Stomach (tissue), 19 donors: ENCODE measurements at places on chromosomes 4 and X. TPM values are rescaled to one million over a fixed set of nuclear protein-coding genes. Genes with fewer than 3 reads are reported as not detected.

The FBXL5 gene
- total RNA-seq, result 78.2 TPM

The MAGEB17 gene
- not detected for total RNA-seq

The SULT1E1 gene
- 3.5 TPM for total RNA-seq

The RLIM gene
- total RNA-seq, result 21.0 TPM

The BGN gene
- total RNA-seq, result 21.9 TPM

The NWD2 gene
- not detected for total RNA-seq

The PTPN13 gene
- total RNA-seq, result 12.9 TPM

The TAF1 gene
- total RNA-seq, result 62.9 TPM

The MAEA gene
- total RNA-seq, result 77.7 TPM

GRCh38 chrX:130975947-130976346, 72.9 kb upstream of the ENOX2 start:
- no peaks in the 10 kb centered on the region for H3K4me1 ChIP-seq
- H3K36me3 ChIP-seq, result no peaks in the 10 kb centered on the region

GRCh38 chr4:88827442-88827841, 129.8 kb upstream of the NAP1L5 start:
- H3K4me3 ChIP-seq, result no peak overlapping the region
- no peaks in the 10 kb centered on the region for H3K36me3 ChIP-seq
- no peak for DNase-seq
- no peaks in the 10 kb centered on the region for H3K27me3 ChIP-seq
- no peak overlapping the region for H3K27ac ChIP-seq

- DNase-seq, result no peak
- no peak overlapping the region for H3K27ac ChIP-seq
- no peaks in the 10 kb centered on the region for H3K4me1 ChIP-seq
These were observed 188.4 kb downstream of the PALLD start for GRCh38 chr4:168685136-168685809.

GRCh38 chrX:114635986-114636385, 52.1 kb downstream of the HTR2C start:
- no peak overlapping the region for H3K4me3 ChIP-seq
- peak; percentile 34 for DNase-seq
- H3K27me3 ChIP-seq, result no peaks in the 10 kb centered on the region
- no peak overlapping the region for H3K27ac ChIP-seq

GRCh38 chrX:39564751-39565150, 533.0 kb downstream of the BCOR start:
- H3K36me3 ChIP-seq, result no peaks in the 10 kb centered on the region
- DNase-seq, result no peak
- no peak overlapping the region for H3K27ac ChIP-seq

DNA sequence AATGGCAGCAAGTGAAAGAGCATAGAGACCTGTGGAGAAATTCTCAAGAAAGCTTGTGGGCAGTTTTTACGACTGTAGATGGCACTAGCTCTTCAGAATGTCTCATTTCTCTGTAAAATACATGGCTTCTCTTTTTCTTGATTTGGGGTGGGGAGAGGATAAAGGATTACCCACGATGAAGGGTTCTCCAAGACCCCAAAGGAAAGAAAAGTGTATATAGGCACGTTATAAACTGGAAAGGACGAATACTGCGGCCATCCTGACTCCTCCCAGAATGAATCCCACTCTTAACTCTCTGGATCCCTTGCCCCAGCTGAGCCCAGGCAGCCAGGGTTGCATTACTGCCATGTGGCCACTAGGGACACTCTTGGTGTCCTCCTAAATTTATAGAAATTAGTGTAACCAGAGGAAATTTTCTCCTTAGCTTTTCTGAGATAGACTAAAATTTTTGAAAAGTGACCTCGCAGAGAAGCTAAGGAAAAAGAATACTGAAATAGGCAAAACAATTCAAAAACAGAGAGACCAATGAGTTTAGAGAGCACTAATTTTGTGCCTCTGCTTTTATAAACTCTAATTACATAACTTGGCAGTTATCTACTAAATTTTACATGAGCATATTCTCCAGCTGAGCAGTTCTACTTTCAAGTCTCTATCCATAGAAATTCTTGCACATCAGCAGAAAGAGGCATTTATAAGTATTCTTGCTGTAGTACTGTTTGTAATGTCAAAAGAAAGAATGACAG, 37.8 kb upstream of the PCDH19 start:
- no peaks in the 10 kb centered on the region for H3K27me3 ChIP-seq
- H3K4me1 ChIP-seq, result no peaks in the 10 kb centered on the region
- no peak overlapping the region for H3K4me3 ChIP-seq

DNA sequence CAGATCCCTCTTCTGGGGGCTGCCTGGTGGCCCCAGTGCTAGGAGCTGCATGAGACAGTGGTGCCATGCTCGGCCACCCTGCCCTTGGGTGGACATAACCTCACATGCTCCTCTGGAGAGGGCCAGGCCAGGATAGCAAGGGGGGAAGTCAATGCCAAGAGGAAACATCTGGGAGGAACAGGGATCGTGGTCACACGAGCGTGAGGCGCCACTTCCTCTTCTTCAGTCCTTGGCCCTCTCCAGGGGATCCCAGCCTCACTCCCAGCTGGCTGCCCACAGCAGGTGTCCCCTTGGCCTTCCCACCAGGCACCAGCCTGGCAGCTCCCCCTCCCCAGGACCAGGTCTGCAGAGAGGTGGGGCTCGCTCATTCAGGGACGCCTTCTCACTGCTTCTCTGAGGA, 28.6 kb downstream of the TBC1D14 start:
- no peaks in the 10 kb centered on the region for H3K27me3 ChIP-seq
- H3K4me3 ChIP-seq, result no peak overlapping the region
- peaks cover 30% of the 10 kb centered on the region for H3K4me1 ChIP-seq
- H3K36me3 ChIP-seq, result peaks cover 25% of the 10 kb centered on the region
- DNase-seq, result no peak

DNA sequence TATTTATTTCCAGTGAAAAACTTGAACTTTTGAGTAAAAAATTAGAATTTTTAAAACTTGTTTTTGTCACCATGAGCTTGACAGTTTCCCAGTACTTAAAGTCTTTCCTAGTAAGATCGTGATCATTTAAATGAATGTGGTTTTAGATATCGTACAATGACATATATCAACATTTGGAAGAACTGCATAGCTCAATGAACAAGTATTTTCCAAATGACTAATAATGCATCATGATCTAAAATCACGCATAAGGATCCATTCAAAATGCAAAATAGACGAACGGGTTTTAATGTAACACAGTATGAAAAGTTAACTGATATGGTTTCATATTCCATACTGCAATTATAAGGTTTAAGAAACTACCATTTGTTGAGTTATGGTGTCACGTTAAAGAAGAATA, 4.1 kb upstream of the NDNF start:
- H3K4me1 ChIP-seq, result peaks cover 18% of the 10 kb centered on the region
- DNase-seq, result no peak
- peaks cover 37% of the 10 kb centered on the region for H3K27me3 ChIP-seq

- no peak overlapping the region for H3K4me3 ChIP-seq
- no peaks in the 10 kb centered on the region for H3K27me3 ChIP-seq
- no peaks in the 10 kb centered on the region for H3K4me1 ChIP-seq
- H3K36me3 ChIP-seq, result no peaks in the 10 kb centered on the region
- H3K27ac ChIP-seq, result no peak overlapping the region
These were observed 432.2 kb downstream of the SMARCA1 start for GRCh38 chrX:129091097-129091496.

DNA sequence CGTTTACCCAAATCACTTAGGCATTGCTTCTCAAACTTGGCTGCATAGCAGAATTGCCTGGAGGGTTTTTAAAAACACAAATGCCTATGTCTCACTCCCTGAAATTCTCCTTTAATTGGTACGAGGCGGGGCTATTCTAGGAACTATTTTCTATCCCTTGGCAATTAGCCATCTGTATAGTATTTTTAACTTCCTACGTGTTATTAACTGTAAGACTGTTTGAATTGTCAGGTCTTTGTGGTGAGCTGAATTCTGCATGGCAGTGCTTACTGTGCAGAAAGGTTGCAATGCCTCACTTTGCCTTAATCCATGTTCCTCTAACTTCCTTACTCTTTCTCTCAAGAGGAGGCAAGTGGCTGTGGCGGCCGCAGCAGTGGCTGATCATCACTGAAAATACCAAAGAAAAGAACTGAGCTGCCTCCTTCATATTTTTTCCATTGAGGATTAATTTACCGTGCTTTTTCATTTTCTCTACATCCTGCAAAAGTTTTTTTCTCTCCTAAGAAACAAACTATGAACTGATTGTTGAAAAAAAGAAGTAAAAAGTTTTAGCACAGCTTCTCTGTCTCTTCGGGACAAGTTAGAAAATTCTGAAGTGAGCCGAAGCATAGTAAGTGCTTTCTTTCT, at the start of gene SHROOM3:
TSS of gene SHROOM3 (plus strand) at position 329 of the 627 bp plus-strand sequence. CDS start 824 bp downstream, outside the sequence.
- H3K36me3 ChIP-seq, result no peaks in the 10 kb centered on the region
- DNase-seq, result peak; percentile 45
- H3K27ac ChIP-seq, result no peak within 1 kb of the TSS
- no peak within 1 kb of the TSS for H3K4me3 ChIP-seq
- H3K27me3 ChIP-seq, result no peaks in the 10 kb centered on the region
- H3K4me1 ChIP-seq, result peaks cover 12% of the 10 kb centered on the region

GRCh38 chr4:140343303-140343702, 30.1 kb upstream of the SCOC start:
- no peaks in the 10 kb centered on the region for H3K27me3 ChIP-seq
- DNase-seq, result peak; percentile 95
- peak overlapping the region; percentile 17 for H3K27ac ChIP-seq
- no peak overlapping the region for H3K4me3 ChIP-seq
- no peaks in the 10 kb centered on the region for H3K36me3 ChIP-seq

GRCh38 chrX:45421806-45422205, 221.1 kb upstream of the DIPK2B start:
- H3K4me1 ChIP-seq, result no peaks in the 10 kb centered on the region
- H3K27me3 ChIP-seq, result no peaks in the 10 kb centered on the region
- DNase-seq, result no peak

DNA sequence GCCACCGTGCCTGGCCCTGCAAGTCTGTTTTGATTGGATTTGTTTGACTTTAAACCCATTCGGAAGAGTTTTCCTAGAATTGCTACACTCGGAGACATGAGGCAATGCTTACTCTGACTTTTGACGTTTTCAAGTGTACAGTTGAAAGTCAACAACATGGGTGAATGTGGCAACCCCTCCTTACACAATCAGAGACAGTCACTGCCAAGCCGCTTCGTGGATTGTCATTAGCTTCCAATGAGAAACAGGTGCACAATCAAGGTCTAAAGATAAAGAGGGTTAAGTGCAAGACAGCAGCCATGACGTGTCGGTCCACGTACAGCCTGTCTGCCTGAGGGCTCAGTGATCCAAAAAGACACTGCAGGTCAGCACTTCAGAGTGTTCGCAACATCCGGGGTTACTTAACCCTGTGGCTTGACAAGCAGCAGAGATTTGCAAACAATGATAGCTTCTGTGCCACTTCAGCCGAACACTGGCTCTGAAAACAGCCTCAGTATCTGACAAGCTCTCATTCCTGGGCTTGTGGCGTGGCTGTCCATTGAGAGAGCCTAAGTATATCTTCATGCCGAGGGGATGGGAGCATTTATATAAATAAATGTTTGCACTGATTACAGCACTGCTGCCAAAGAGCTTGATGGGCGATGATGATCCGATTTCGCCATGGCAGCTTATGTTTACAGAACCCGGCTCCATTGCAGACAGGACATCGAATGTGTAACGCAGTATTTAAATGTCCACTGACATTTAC, 180.0 kb downstream of the DHRSX start:
- H3K27ac ChIP-seq, result peak overlapping the region; percentile 65
- H3K36me3 ChIP-seq, result no peaks in the 10 kb centered on the region
- no peak overlapping the region for H3K4me3 ChIP-seq

- H3K27me3 ChIP-seq, result no peaks in the 10 kb centered on the region
- peaks cover 21% of the 10 kb centered on the region for H3K4me1 ChIP-seq
- no peaks in the 10 kb centered on the region for H3K36me3 ChIP-seq
- H3K4me3 ChIP-seq, result no peak overlapping the region
These were observed 176.7 kb upstream of the FAT1 start for GRCh38 chr4:186900232-186900900.

GRCh38 chr4:18171896-18172295, 150.3 kb upstream of the LCORL start:
- H3K36me3 ChIP-seq, result no peaks in the 10 kb centered on the region
- H3K27me3 ChIP-seq, result no peaks in the 10 kb centered on the region
- no peaks in the 10 kb centered on the region for H3K4me1 ChIP-seq
- DNase-seq, result no peak

DNA sequence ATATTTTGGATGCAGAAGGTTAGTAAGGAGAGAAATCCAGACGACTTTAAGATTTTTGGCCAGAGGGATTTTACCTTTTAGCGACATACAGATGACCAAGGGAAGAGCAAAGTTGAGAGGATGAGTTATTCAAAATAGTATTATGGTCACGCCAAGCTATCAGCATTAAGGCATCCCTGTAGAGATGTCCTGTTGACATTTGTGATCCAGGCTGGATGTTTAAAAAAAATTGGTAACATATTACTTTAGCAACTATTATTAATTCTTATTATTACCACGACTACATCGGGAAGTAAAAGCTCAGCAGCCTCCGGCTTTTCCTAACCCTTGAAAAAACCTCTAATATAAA, 562 bp upstream of the OSTC start:
- DNase-seq, result no peak
- no peaks in the 10 kb centered on the region for H3K36me3 ChIP-seq
- H3K4me1 ChIP-seq, result peaks cover 19% of the 10 kb centered on the region
- H3K27me3 ChIP-seq, result no peaks in the 10 kb centered on the region
- peak overlapping the region; percentile 92 for H3K27ac ChIP-seq
- peak overlapping the region; percentile 88 for H3K4me3 ChIP-seq

GRCh38 chr4:182560358-182560757, 317.2 kb downstream of the TENM3 start:
- H3K4me1 ChIP-seq, result peaks cover 5% of the 10 kb centered on the region
- H3K27ac ChIP-seq, result no peak overlapping the region
- H3K27me3 ChIP-seq, result no peaks in the 10 kb centered on the region
- no peak overlapping the region for H3K4me3 ChIP-seq
- H3K36me3 ChIP-seq, result no peaks in the 10 kb centered on the region

DNA sequence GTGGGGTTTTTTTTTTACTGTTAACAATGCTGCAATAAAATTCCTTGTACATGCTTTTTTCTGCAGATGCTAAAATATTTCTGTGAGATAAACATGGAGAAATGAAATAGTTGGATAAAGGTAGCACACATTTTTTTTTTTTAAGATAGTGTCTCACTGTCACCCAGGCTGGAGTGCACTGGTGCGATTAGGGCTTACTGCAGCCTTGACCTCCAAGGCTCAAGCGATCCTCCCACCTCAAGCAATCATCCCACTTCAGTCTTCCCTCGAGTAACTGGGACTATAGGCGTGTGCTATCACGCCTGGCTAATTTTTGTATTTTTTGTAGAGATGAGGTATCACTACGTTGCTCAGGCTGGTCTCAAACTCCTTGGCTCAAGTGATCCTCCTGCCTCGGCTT, 1.8 kb upstream of the HUWE1 start:
- H3K36me3 ChIP-seq, result no peaks in the 10 kb centered on the region
- H3K27me3 ChIP-seq, result peaks cover 4% of the 10 kb centered on the region
- no peaks in the 10 kb centered on the region for H3K4me1 ChIP-seq

GRCh38 chrX:108731153-108731552, 5.2 kb downstream of the IRS4 start:
- H3K4me1 ChIP-seq, result no peaks in the 10 kb centered on the region
- H3K27me3 ChIP-seq, result peaks cover 39% of the 10 kb centered on the region
- no peak overlapping the region for H3K4me3 ChIP-seq
- no peak overlapping the region for H3K27ac ChIP-seq

DNA sequence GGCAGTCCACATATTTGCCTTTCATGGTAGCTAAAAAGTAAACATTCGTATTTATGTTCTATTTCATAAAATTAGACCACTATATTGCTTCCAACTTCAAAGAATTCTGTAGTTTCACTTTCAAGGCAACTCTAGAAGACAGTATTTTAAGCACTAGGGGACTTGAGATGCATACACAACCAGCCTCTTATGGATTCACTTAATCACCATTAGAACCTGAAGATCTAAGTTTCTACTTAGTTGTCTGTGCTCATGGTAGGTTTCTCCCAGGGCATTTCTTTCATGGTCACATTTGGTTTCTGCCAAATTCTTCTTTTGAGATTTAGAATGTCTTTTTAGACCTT, 209.9 kb upstream of the HCCS start:
- DNase-seq, result no peak
- H3K27ac ChIP-seq, result no peak overlapping the region
- H3K4me1 ChIP-seq, result no peaks in the 10 kb centered on the region
- no peaks in the 10 kb centered on the region for H3K36me3 ChIP-seq
- no peak overlapping the region for H3K4me3 ChIP-seq
